Pons (tissue), 1 donor: ENCODE measurements at places on chromosomes 12 and 14.

GRCh38 chr12:39966256-39966655 lies 139.6 kb downstream of the SLC2A13 start:
- no peak for DNase-seq

GRCh38 chr14:39948235-39948634 lies 516.0 kb upstream of the FBXO33 start:
- no peak for DNase-seq

DNA sequence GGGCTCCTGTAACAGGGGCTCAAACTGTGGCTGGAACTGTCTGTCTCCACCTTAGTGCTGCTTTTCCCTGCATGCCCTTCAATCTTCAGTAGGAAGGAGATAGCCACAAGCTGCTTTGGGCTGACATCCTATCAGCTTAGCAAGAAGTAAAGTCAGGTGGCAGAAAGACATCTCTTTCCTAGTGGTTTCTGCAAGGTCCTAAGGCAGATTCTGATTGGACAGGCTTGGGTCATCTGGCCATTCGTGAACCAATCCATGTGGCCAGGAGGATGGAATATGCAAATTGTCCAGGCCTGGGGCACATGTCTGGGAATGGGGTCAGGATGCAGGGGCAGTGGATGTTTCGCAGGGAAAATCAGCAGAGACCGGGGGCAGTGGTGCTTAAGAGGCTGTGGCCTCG lies 5.2 kb downstream of the RITA1 start:
- peak; percentile 45 for DNase-seq

- DNase-seq: no peak
These were observed 75.6 kb downstream of the ANO6 start for GRCh38 chr12:45291518-45291917.

DNA sequence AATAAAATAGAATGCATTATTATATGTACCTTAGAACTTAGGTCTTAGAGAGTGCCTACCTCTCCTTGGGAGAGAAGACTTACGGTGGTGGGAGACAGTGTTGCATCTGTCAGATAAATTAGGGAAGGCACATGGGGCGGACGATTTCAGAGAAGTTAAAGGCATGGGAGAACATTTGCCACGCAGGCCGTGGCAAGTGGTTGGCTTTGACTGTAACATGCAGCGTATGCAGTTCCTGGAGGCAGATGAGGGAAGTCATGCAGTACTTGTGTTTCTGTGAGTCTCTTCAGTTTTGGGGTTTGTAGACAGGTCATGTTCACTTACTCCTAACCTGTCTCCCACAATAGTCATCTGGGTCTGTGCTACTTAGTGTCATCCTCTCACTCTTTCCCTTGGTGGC lies 43.6 kb downstream of the ETV6 start:
- peak; percentile 36 for DNase-seq

- DNase-seq: no peak
These were observed 228.9 kb downstream of the ANO2 start for GRCh38 chr12:5716201-5716600.

- DNase-seq: no peak
These were observed 9.1 kb upstream of the FBLN5 start for GRCh38 chr14:91956616-91957015.

DNA sequence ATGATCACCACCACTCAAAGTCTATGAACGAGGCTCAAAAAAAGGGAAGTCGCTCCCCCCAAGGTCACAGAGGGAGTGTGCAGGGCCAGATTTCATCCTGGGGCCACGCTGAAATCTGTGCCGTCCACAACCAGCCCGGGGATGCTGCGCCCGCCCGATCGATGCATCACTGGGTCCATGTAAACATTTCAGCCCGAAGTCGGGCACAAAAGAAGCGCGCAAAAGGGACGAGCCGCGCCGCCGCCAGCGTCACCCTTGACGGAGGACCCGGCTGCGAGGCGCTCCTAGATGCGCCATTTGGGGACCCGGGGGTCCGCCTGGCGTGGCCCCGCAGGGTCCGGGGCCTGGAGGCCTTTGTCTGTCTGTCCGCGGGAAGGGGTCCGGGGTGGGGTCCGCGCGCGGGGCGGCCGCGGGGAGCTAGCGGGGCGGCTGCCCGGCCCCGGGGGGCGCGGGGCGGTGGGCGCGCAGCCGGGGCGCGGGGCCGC lies 503 bp downstream of the FBXO21 start:
- no peak for DNase-seq

- DNase-seq: no peak
These were observed 43.2 kb downstream of the BICDL1 start for GRCh38 chr12:120032242-120032641.
